ENCODE measurements at places on chromosomes 4 and X.

DNA sequence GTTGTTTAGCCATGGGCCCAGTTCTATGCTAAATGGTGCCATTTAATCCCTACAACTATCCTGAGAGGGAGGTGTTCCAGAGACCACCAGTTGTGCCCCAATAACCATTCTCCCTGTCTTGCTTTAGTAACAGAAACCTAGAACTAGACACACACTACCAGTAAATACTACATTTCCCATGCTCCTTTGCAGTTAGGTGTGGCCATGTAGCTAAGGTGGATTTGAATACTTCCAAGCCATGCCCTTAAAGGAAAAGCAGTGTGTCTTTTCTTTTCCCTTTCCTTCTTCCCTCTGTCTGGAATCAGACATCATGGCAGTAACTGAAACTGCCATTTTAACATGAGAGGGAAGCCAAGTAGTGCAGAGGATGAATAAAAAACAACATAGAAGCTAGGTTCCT, 90.9 kb upstream of the TMEM33 start:
- no peak for DNase-seq

GRCh38 chrX:85375333-85375738, 4.1 kb downstream of the POF1B start:
- no peak for DNase-seq

- DNase-seq = no peak
Observed at GRCh38 chrX:118499295-118499694, 3.7 kb downstream of the DOCK11 start.

DNA sequence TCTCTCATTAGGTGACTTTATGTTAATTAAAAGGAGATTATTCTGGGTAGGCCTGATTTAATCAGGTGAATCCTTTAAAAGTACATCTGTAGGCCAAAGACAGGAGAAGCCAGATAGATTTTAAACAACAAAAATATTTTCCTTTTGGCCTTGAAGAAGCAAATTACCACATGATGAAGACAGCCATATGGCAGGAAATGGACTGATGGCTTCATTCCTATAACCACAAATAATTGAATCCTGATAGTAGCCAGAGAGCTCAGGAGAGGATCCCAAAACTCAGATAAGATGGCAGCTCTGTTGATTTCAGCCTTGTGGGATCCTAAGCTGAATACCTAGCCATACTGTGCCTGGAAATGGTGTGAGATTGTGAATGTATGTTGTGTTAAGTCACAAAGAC, 66.1 kb upstream of the PRKX start:
- DNase-seq = no peak

GRCh38 chrX:22237479-22237878, 35.2 kb upstream of the CBLL2 start:
- DNase-seq = no peak
